Aorta (tissue), 5 donors: ENCODE measurements at places on chromosomes 2 and 18. TPM values are rescaled to one million over a fixed set of nuclear protein-coding genes. Genes with fewer than 3 reads are reported as not detected.

The POTEJ gene
- not detected for polyA plus RNA-seq

The HOXD3 gene
- polyA plus RNA-seq: 2.3 TPM

The TSPYL6 gene
- polyA plus RNA-seq: 0.08 TPM

- DNase-seq: no peak
Observed at GRCh38 chr2:60699617-60700016, 56.5 kb upstream of the PAPOLG start.

DNA sequence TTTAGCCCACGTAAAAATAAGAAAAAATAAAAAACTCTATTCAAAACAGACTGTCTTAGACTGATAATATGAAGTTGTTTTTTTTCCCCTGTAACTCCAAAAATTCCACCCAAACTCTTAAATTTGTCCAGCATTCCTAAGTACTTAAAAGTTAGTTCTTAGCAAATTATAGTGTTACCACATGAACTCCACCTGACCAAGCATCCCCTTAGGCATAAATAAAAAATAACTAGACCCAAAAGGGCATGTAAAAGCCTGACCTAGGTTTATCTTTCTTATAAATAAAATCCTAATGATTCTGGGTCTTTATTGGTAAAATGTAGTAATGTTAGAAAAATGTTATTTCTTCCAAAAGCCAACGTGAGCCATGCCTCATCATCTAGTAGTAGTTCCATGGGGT lies 54.3 kb downstream of the TTC21B start:
- DNase-seq: no peak

DNA sequence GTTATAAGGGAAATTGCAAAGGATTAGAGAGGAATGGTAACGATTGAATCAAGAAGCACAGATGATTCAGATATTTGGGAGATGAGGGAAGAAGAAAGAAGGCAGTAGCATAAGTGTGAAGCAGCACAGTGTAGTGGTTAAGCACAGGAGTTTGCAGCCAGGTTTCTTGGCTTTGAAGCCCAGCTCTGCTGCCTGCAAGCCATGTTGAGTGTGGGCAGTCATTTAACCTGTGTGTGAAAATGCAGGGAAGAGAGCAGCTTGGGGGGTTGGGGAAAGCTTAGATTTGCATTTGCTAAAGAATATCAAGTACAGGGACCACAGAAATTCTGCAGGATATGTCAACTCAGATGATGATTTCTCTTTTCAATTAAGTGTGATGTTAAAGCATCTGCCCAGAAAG lies 21.5 kb upstream of the RBMS1 start:
- DNase-seq: no peak

DNA sequence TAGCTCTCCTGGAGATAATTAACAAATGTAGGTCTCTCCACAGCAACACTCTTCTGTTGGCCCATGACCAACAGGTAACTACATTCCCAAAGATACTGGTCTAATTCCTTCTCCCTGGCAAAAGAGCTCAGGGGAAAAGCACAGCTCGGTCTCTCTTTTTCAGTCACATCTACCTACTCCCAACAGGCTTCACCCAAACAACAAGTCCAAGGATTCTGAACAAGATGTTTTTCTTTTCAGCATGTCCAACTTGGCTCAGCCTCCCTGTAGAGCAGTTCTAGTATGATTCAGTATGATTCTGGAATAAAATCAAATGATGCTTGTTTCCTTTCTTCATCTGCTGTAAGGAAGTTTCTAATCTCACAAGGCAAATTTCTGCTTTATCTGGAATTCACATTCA lies 1704.8 kb upstream of the PIK3C3 start:
- DNase-seq: no peak

DNA sequence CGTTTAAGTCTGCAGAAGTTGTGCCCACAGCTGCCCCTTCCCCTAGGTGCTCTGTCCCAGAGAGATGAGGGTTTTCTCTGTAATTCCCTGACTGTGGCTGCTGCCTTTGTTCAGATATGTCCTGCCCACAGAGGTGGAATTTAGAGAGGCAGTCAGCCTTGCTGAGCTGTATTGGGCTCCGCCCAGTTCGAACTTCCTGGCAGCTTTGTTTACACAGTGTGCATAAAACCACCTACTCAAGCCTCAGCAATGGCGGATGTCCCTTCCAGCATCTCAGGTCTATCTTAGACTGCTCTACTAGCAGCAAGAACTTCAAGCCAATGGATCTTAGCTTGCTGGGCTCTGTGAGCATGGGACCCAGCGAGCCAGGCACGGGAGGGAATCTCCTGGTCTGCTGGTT lies 48.1 kb downstream of the LHCGR start:
- DNase-seq: no peak

DNA sequence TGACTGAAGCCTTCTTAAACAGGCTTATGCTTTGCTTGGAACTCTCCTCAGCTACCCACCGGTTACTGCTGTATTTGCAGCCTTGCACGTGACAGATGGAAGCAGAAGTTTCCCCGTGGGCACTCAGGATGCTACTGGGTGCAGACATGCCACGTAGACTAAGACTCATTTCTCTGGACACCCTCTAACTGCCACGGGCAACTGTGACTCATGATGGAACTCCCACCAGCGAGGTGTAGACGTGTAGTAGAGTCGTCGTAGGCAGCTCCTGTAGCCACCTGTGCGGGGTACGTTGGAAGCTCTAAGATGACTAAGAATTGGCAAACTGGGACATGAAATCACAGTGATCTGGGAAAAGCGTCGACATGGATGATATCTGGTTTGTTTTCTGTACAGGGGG lies 27.5 kb downstream of the TSHZ1 start:
- no peak for DNase-seq

GRCh38 chr2:33412920-33413319 lies 63.5 kb upstream of the RASGRP3 start:
- no peak for DNase-seq

GRCh38 chr18:10397004-10397403 lies 57.4 kb upstream of the APCDD1 start:
- no peak for DNase-seq
